Stimulated activated naive CD4-positive, alpha-beta T cell treated with Interleukin-2 at 50 U/mL for 16 hours (primary cell): ENCODE measurements at places on chromosomes 7 and 10.

DNA sequence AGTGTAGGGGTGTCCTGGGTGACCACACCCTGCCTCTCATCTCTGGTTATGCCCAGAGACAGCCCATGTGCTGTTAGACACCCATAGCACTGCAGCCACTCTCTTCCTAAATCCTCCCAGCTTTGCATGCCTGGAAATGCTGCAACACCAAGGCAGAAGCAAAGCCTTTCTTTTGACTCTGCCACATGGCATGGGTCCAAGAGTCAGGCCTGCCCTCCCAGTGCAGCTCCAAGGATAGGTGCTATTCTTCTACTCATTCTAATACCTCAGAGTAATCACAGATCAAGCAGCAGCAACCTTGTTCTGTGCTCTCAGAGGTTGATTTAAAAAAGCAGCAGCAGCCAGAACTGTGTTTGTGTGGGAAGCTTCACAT lies 23.4 kb downstream of the FRMPD2 start:
- no peak for DNase-seq

- DNase-seq: no peak
These were observed 940 bp downstream of the NSMCE4A start for GRCh38 chr10:121974019-121974534.

- DNase-seq: peak; percentile 49
These were observed 98.2 kb upstream of the PRKCQ start for GRCh38 chr10:6678211-6678803.

DNA sequence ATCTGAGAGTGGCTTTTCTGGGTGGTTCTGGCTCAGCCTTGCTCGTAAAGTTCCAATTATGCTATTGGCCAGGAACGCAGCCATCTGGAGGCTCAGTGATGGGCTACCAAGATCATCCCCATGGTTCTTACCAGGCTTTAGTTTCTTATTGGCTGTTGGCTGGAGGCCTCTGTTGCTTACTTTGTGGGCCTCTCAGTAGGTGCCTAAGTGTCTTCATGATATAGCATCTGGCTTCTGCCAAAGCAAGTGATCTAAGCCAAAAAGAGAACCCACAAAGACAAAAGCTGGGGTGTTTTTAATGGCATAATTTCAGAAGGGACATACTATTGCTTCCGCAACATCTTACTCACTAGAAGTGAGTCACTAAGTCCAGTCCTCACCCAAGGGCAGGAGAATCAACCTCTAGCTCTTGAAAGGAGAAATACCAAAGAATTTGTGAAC lies 132.0 kb upstream of the MDFIC start:
- DNase-seq: no peak

- DNase-seq: no peak
These were observed 63.7 kb upstream of the BAIAP2L1 start for GRCh38 chr7:98464558-98464940.

- no peak for DNase-seq
These were observed 75.4 kb downstream of the HDAC9 start for GRCh38 chr7:18570890-18571478.

DNA sequence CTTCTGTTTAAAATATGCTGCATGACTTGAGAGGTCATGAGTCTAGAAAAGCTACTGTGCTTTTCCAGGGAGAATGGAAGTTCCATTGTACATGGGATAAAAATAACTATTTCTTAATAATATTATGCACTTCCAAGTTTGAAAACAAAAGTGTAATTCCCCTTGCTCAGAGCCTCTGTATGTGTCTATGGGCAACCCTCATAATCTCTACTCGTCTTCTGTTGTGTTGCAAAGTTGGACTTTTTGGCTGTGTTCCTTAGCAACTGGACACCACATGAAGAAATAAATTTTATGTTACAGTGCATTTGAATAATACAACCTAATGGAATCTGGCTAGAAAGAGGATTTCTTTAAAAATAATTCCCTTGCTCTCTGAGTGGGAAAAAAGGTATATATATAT lies 242.6 kb downstream of the TWIST1 start:
- DNase-seq: no peak

GRCh38 chr10:130726996-130727725 lies 584.4 kb downstream of the TCERG1L start:
- no peak for DNase-seq

DNA sequence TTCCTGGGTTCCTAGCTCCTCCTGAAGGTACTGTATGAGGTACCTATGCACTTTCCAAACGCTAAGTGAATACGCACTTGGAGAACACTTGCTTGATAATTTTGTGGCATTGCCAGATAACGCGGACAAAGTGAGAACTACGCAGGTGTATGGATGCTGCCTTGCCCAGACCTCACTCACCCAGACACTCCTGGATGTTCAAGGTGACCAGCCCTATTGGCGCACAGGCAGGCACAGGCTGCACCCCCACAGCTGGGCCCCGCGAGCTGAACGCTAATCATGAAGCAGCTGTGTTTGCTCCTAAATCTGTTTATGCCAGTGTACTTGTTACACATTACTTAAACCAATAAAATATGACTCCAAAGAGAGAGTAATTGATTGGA lies 27.3 kb downstream of the DIP2C start:
- no peak for DNase-seq

DNA sequence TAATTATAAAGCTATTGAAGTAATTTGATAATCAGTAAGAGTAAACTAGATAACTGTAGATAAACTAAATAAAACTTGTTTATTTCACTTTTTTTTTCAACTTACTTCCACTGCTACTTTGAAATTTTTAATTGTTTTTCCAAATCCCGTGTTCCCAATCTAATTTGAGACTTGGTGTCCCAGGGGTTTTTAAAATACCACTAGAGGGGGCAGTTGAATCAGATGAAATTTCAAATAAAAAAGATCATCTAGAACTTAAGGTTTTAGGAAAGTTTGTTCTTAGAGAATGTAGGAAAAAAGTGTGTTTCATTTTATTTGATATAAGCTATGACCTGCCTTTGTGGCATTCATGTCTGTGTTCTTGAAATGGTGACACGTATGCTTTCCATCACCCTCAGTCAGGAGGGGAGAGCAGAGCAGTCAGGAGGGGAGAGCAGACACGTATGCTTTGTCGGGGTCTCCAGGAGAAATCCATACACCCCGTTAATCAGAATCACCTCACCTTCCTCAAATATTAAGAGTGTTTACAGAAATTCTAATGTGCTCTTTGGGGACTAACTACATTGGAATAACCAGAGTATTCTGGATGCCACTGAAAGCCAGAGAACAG lies 49.9 kb downstream of the C10orf67 start:
- no peak for DNase-seq

- no peak for DNase-seq
These were observed 40.2 kb downstream of the ASB13 start for GRCh38 chr10:5625992-5626777.

DNA sequence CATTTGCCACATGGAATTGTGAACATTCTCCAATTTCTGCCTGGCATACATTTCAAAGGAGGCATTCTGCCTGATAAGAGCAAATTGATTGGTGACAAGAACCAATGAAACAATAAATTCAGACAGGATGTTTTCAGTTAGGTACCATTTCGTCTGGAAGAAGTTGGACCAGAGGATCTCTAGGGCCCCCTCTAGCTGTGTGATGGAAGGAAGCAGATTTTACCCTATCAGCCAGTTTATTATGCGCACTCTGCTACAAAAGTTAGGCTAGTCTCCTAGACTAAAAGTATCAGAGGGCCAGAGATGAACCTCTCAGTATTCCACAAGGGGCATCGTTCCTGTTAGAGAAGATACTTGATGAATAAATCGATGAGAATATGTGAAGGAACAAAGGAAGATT lies 118.0 kb downstream of the BUB3 start:
- DNase-seq: no peak

DNA sequence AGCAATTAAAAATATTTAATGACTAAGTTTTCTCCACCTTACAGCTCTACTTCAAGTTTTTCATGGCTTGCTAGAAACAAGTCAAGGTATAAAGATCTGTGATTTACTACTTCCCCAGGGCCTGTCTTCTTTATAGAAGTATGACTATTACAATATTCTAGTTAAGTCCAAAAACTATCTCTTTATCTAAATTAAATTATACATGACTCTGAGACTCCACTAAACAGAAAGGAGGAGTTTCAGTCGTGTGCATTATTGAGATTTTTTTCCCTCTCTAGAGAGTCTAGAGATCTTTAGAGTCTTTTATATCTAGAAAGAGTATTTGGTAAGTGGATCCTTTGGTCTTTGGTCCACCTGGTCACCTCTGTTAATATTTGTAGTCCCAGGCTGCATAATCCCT lies 100.7 kb downstream of the SEMA3E start:
- DNase-seq: no peak

DNA sequence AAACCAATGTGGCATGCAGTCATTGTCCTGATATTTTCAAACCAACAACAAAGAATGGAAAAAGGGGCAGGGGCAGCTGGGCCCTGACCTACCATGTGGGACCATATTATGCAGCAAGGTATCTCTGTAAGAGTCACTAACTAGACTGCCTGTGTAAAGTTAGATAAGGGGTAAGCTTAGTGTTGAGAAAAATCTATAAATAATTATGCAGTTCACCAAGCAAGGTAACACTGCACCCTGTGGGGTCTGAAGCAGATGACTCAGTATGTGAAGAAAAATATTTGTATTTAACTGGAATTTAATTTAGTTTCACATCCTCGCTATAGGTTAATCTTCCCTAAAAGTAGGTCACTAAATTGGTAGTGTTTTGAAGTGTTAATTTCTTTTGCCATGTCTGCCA lies 99.3 kb downstream of the PPP1R3A start:
- no peak for DNase-seq

DNA sequence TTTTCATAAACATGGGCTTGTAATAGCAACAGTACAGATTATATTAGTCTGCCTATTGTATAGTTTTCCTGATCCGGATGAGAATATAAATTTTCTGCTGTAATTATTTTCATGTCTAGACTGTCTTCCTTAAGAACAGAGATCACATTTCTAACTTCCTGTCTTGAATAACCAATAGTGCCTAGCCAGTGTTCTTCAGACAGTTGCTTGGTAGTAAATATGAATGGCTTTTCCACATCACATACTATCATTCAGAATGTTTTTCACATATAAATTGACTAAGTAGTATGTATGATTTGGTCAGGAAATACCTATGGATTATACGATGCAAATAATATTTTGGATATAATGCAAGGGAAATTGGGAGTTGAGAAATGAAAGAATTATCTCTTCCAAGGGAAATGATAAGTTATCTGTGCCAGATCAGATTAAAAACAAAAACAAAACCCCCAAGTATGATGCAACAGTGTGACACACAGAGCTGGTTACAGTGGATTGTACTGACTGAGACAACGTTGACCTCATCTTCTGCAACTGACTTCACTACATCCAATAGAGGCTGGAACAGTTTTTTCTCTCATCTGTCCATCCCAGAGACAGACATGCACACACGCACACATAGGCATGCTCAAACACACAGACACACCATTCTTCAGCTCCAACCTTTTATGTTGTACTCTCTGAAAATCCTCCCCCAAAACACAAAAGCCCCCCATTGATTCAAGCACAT lies 16.4 kb downstream of the ITGA8 start:
- DNase-seq: no peak

DNA sequence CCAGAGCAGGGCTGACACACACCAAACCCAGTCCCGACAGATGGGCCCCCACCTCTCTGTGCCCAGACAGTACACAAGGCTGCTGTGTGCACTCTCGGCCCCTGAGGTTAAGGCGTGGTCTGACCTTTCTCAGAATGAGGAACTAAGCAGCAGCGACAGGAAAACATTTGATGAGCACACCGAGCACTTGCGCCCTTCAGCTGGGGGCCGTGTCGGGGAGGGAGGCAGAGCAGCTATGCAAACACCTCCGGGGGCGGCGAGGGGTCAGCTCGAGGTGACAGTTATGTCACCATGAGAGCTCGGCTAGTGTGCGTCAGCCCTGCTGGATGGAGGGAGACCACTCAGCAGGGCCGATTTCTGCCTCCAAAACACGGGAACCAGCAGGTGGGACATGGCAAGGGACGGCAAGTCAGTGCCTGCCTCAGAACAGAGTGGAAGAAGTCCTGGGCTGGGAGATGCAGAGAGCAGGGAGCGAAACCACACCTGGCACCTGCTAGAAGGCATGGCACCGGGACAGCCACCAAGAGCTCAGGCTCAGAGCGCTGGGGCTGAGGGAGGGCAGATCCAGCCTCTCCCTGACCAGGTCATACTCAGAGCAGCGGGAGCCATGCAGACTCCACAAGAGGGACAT lies 57.4 kb downstream of the CHST15 start:
- no peak for DNase-seq

- no peak for DNase-seq
These were observed 10.7 kb upstream of the HOXA13 start for GRCh38 chr7:27210441-27211083.

DNA sequence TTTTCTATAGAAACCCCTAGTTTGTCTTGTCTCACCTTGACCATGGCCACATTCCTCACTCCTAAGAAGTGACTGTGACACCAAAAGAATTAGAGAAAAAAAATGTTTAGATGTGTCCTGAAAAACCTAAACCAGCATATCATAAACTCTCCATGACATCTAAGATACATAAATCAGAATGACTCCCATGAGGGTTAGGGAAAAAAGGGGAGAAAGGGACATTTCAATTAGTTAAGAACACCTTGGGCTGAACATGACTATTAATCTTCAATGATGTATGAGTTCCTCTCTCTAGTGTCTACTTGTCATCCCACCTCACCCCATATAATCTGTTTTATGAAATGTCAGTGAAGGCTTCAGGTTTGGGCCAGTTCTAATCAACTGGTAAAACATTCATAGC lies 31.1 kb downstream of the KDM7A start:
- DNase-seq: no peak

GRCh38 chr7:82527851-82528250 lies 84.3 kb upstream of the CACNA2D1 start:
- DNase-seq: no peak

GRCh38 chr7:76397409-76398183 lies 11.9 kb downstream of the SSC4D start:
- peak; percentile 79 for DNase-seq

GRCh38 chr10:59283456-59284091 lies 78.8 kb downstream of the FAM13C start:
- no peak for DNase-seq

GRCh38 chr10:69572159-69573055 lies 815 bp downstream of the NEUROG3 start:
- DNase-seq: peak; percentile 28

- DNase-seq: no peak
These were observed 34.7 kb downstream of the TOMM7 start for GRCh38 chr7:22787951-22788350.

GRCh38 chr10:6400821-6401465 lies 179.1 kb downstream of the PRKCQ start:
- no peak for DNase-seq

- DNase-seq: no peak
These were observed 147.1 kb downstream of the ITGA8 start for GRCh38 chr10:15572531-15573045.

- no peak for DNase-seq
These were observed 168.8 kb downstream of the TMEM26 start for GRCh38 chr10:61284222-61284890.
